ENCODE measurements at places on chromosomes 12 and 14. TPM values are rescaled to one million over a fixed set of nuclear protein-coding genes. Genes with fewer than 3 reads are reported as not detected.

Gene KRT77
- not detected for total RNA-seq

Gene METTL3
- 65.2 TPM for total RNA-seq

Gene GXYLT1
- total RNA-seq = 17.6 TPM

Gene ATP2B1
- 64.2 TPM for total RNA-seq

Gene CACNA2D4
- total RNA-seq = 3.8 TPM

Gene PDZRN4
- total RNA-seq = 0.42 TPM

Gene MYF5
- not detected for total RNA-seq

Gene ADAMTS20
- total RNA-seq = not detected

Gene FOXG1
- total RNA-seq = 0.12 TPM

Gene GPRC5D
- total RNA-seq = 1.4 TPM

Gene C14orf132
- 16.4 TPM for total RNA-seq

Gene PRB2
- total RNA-seq = not detected

Gene LMNTD1
- total RNA-seq = not detected

Gene OASL
- 4.8 TPM for total RNA-seq

Gene TDG
- 25.2 TPM for total RNA-seq

Gene MOK
- total RNA-seq = 10.2 TPM

Gene FBLN5
- total RNA-seq = 281 TPM

Gene MYH6
- total RNA-seq = not detected

Gene TXNRD1
- 82.9 TPM for total RNA-seq

Data from spleen (tissue), 13 donors.